ENCODE measurements at places on chromosomes 16 and 17. TPM values are rescaled to one million over a fixed set of nuclear protein-coding genes. Genes with fewer than 3 reads are reported as not detected.

- no peak for DNase-seq
Observed at GRCh38 chr16:11094857-11095565, 150.6 kb downstream of the CLEC16A start.

PRSS33 gene
- 0.27 TPM for total RNA-seq

- no peak for DNase-seq
Observed at GRCh38 chr16:85151603-85152413, 39.5 kb upstream of the CIBAR2 start.

SOX8 gene
- total RNA-seq, result 6.7 TPM

DNA sequence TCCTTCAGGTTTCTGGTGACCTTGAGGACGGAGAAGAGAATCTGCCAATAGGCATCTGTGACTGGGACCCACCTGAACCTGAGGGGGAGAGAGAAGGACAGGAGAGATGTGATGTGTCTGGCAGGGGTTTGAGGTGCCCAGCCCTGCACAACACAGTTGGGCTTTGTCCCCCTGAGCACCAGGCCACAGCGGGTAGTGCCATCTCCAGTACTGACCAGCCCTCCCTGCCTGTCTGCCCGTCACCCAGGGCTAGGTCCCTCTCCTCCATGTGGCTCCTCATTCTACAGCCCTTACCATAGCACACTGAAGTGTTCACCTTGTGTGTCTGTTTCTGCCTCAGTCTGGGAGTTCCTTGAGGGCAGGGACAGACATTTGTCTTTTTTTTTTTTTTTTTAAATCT is 30.8 kb downstream of the NLRP1 start:
- DNase-seq, result no peak

HAP1 gene
- 13.7 TPM for total RNA-seq
